Renal cortical epithelial cell (primary cell): ENCODE measurements at places on chromosomes 2 and 18.

DNA sequence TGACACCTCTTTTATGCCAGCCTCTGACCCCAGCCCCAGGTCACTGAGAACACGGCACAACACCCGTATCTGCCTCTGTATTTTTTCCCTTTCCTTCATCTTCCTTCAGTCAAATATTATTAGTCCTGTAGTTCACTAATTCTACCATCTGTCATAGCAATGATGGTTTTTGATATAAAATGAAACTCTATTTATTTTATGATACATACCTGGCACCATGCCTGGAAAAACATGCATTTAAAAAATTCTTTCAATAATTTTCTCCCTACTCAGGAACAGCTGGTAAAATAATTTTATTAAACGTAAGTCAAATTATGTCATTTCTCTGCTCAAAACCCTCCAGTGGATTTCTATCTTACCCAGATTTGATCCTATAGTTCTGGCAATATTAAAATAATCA lies 224.7 kb downstream of the CDH7 start:
- DNase-seq: no peak

GRCh38 chr2:230692760-230693159 lies 19.9 kb upstream of the CAB39 start:
- no peak for DNase-seq

- DNase-seq: no peak
Measured at GRCh38 chr2:28136556-28136955, 246.0 kb downstream of the BABAM2 start.

DNA sequence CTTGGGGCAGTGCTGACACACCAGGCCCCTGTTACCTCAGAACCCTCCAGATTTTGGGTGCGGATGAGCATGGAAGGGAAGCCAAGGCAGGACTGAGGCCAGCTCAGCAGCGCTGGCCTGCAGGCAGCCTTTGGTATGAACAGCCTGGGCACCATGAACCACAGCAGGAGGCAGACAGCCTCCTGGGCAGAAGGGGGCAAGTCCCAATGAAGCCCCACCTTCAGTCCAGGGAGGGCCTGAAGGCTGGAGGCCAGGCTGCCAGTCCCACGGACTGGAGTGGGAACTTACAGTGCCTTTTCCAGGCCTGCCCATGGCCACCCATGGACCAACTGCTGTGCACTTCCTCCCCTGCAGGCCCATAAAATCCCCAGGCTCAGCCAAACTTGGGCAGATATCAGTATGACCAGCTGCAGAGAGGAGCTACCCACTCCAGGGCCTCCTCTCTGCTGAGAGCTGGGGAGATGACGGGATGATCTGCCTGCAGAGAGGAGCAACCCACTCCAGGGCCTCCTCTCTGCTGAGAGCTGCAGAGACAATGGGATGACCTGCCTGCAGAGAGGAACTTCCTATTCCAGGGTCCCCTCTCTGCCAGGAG lies 74.7 kb downstream of the NEURL3 start:
- DNase-seq: no peak

GRCh38 chr2:133674433-133675331 lies 106.4 kb upstream of the NCKAP5 start:
- peak; percentile 75 for DNase-seq

- DNase-seq: peak; percentile 9
Measured at GRCh38 chr2:16475586-16475985, 190.0 kb downstream of the CYRIA start.

GRCh38 chr2:100818606-100819369 lies 1.2 kb upstream of the NPAS2 start:
- DNase-seq: peak; percentile 69

GRCh38 chr2:128502638-128503246 lies 184.1 kb upstream of the HS6ST1 start:
- no peak for DNase-seq

GRCh38 chr2:218964041-218964771 lies 4.7 kb downstream of the CDK5R2 start:
- peak; percentile 57 for DNase-seq

DNA sequence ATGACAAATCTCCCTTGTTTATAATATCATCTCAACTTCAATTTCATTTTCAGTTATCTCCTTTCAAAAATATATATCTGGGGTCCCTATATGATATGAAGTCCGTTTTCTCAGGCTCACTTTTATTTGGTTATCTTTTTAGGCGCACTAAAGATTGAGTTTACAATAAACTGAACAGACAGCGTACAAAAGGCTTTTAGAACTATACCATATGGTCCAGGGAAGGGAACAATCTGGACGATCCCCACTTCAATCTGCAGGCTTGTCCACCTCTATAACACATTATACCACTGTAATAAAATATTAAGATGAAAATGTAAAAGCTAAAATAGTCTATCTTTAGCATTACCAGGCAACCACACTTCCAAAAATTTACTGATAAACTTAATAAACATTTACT lies 289.9 kb downstream of the ZEB2 start:
- DNase-seq: no peak

- peak; percentile 24 for DNase-seq
Measured at GRCh38 chr2:161412346-161412745, 3.8 kb upstream of the TBR1 start.

DNA sequence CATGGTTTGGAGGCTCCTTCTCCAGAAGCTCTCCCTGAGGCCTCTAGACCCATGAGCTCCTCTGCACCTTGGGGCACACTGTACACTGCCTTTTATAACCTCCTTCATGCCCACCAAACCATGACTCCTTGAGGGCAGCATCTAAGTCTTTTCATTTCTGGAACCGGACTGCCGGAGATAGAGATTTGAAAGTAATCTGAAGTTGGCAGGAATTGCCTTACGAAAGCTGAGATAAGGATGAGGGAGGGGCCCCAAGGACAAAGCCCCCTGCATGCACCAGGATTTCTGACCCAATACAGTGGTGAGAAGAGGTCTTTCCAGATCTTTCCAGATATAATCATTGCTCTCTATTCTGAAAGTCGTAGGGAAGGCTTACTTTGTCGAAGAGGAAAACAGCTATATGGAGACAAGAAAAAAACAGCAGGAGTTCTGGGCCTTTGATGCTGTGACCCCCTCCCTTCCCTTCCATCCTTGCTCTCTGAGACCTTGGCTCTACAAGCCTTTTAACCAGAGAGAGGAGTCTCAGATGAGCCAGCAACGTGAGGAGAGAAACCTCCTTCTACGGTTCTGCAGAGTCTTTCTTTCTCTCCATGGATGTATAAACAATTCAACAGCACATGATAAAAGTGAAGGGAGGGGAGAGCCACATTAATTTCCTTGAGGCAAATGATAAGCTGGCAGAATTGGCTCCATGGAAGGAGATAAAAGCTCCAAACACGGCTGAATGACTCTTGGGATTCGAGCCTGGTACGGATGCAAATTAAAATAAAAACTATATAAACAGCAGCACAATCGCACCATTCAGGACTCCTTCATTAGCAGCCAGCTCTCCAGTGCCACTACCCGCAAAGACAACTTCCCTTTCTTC lies 88.0 kb upstream of the RTN4 start:
- no peak for DNase-seq

- no peak for DNase-seq
Measured at GRCh38 chr18:50313873-50314460, 26.5 kb upstream of the CXXC1 start.

GRCh38 chr18:49650426-49650891 lies 88.6 kb downstream of the LIPG start:
- no peak for DNase-seq
